ENCODE measurements at places on chromosomes 6 and 20. TPM values are rescaled to one million over a fixed set of nuclear protein-coding genes. Genes with fewer than 3 reads are reported as not detected.
A peak's percentile ranks its signal among the peaks of the same experiment; 100 is the strongest.

SRMS gene
- not detected for total RNA-seq

CD93 gene
- 7.0 TPM for total RNA-seq

POM121L2 gene
- total RNA-seq = not detected

DNA sequence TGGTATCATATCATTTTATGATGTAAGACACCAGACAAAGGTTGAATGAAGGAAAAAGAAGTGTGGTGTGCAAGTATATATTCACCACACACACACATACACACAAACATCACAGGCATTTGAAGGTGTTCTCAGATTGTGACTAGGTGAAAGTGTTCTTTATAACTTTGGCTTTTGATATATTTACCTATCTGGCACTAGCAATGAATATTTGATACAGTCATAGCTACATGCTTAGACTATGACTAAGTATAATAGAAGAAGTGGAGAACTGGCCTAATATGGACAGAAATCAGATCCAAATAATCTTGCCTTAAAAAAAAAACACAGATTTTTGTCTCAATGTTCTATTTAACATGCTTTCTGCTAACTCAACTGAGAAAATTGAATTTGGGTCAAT lies 809.9 kb downstream of the KIF16B start:
- no peak for DNase-seq

- DNase-seq = no peak
These were observed 738.6 kb upstream of the ADGRB3 start for GRCh38 chr6:67896476-67896875.

SLC16A10 gene
- total RNA-seq = 4.6 TPM

DNA sequence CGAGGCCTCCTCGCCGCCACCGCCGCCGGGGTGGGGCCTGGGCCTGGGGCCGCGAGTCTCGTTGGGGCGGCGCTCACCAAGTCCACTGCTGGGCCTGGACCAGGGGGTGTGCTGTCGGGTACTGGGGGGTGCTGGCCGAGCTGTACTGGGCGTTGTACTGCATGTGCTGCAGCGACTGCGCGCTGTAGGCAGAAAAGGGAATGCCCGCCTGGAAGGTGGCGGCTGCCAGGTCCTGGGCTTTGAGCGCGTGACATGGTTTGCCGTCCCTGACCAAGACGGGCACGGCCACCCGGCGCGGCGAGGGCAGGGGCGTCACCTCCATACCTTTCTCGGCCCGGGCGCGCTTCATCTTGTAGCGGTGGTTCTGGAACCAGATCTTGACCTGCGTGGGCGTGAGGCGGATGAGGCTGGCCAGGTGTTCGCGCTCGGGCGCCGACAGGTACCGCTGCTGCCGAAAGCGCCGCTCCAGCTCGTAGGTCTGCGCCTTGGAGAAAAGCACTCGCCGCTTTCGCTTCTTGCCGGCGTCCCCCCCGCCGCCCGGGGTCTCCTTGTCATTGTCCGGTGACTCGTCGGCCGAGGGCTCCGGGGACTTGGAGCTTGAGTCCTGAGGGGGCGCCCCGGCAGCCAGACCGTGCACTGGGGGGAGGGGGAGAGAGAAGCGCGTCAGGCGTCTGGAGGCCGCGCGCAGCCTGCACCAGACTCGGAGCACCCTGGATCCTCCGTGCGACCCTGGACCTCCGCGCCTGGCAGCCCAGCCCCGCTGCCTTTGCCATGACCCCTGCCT lies 1.8 kb downstream of the NKX2-2 start:
- no peak for DNase-seq

SLC25A27 gene
- total RNA-seq = 56.9 TPM

DNA sequence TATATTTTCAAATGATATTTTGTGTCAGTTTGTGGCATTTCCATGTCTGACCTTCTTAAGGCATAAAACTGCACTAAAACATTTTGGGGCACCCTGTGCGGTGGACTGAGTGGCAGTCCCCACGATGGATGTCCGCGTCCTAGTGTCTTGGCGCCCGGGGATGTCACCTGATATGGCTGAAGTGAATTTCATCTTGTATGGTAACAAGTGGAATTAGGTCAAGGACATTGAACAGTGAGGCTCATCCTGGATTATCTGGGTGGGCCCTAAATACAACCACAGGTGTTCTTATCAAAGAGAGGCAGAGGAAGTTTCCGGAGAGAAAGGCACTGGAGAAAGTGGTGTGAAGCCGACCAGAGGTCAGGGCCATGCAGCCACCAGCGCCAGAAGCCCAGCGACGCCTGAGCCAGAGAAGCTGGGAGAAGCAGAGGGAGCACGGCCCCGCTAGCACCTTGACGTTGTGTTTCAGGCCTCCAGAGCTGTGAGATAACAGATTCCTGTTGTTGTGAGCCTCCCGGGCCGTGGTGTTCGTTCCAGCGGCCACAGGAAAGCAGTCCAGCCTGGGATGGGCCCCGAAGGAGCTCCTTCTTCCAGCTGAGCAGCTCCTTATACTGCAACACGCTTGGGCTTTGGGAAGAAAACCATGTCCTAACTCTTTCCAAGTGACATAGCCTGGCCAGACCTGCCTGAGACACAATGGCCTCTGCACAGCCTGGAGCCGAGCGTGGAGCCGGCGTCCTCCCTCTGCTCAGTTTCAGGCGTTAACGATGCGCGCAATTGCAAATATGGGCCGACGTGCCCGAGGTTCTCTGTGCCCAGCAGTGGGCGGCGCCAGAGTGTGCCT lies 22.5 kb downstream of the THBS2 start:
- no peak for DNase-seq

DNA sequence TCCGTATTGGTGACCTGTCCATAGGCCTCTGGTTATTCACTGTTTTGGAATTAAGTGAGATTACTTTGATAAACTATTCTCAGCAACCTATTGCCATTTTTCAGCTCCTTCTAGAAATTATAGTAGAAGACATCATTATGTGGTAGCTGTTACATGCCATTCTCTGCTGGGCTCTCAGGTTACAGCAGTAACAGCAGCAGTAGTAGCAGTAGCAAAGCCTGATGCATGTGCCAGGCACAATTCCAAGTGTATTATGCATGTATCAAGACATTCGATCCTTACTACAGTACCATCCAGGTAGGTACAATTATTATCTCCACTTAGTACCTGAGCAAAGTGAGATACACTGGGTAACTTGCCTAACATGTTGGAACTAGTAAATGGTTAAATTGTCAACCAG lies 74.3 kb downstream of the RPS12 start:
- DNase-seq = no peak

GRCh38 chr6:33633462-33634158 lies 12.5 kb downstream of the ITPR3 start:
- peak; percentile 80 for DNase-seq

DNA sequence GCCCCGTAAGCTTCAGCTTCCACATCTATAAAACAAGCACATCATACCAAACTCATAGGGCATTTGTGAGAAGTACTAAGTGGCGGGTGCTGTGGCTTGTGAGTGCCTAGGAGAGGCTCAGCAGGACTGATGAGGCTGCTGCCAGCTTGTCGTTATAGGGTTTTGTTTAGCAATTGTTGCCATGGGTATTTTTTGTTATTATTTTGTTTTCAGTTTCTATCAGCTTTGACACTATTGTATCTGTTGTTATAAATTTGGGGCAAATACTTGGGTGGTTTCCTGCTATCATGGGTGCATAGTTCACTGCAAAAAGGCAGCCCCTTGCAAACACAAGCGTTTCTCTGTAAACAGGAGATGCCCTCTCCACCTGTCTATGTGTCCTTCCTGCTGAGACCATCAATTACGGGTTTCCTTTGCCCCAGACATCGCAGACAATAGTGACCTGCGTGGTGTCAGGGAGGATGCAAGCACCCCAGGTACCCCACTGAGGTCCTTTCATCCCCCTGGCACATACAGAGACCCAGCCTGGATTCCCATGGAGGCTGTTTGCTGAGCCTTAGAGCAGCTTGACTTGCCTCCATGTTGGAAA lies 3.1 kb upstream of the CCDC167 start:
- no peak for DNase-seq

- DNase-seq = no peak
These were observed 237.6 kb downstream of the QKI start for GRCh38 chr6:163651915-163652668.

- DNase-seq = no peak
These were observed 1.4 kb upstream of the EPM2A start for GRCh38 chr6:145736661-145737144.

DNA sequence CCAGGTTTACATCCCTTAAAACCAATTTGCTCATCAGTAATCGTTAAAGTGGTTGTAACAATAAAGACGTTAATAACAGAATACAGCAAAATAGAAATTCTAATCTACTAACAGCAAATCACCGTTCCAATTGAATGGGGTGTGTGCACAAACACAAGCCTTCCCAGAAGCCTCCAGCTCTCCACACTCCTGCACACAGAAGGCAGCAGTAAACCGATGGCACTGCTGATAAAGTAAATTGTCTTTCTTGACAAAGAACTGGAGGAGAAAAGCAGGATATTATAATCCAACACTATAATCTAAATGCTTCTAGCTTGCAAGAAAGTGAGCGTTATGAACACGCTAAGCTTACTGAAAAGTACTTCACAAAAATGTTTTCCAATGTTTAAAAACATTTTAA lies 7.0 kb downstream of the ZNF217 start:
- DNase-seq = no peak

DNA sequence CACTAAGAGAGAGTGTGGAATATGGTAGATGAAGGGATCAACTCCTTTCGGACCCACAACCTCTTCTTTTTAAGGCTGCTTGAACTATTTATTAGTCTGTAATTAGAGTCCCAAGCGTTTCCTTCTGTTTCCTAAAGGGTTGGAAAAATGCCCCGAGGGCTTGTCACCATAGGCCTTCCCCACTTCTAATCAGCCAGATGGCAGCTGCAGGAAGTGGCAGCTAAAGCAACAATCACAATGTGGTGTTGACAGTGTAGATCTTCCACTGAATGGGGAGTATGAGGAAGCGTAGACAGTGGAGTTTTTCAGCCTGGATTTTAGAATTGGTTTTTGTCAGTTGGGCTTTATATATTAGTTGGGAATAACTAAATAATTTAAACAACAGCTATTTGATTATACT lies 40.6 kb downstream of the SLC35D3 start:
- DNase-seq = no peak

DNA sequence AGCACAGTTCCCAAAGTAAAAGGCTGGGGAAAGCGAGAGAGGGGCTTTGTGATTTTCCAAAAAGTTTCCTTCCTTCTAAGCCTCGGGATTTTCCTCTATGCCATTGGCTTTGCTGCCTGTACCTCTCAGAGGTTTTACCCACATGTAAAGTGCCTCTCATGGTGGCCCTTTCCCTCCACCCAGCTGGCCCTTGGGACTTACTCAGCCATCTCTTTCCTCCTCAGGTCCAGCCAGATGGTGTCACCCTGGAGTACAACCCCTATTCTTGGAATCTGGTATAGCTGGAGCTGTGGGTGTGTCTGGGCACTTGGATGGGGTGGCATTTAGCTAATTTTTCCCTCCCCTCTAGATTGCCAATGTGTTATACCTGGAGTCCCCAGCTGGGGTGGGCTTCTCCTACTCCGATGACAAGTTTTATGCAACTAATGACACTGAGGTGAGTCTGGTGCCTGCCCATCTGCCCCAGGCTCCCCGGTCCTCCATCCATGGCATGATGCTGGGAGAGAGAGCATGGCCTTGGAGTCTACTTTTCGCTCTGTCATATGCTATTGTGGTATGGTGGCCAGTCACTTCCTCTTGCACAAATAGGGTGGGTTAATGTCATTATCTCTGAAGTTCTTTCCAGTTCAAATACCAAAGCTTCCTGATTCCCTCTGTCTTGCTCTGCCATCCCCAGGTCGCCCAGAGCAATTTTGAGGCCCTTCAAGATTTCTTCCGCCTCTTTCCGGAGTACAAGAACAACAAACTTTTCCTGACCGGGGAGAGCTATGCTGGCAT lies 1.1 kb downstream of the CTSA start:
- no peak for DNase-seq

- DNase-seq = no peak
These were observed 26.8 kb downstream of the SERPINB6 start for GRCh38 chr6:2944405-2945152.

- no peak for DNase-seq
These were observed 148.4 kb downstream of the TFAP2A start for GRCh38 chr6:10266462-10266861.

DNA sequence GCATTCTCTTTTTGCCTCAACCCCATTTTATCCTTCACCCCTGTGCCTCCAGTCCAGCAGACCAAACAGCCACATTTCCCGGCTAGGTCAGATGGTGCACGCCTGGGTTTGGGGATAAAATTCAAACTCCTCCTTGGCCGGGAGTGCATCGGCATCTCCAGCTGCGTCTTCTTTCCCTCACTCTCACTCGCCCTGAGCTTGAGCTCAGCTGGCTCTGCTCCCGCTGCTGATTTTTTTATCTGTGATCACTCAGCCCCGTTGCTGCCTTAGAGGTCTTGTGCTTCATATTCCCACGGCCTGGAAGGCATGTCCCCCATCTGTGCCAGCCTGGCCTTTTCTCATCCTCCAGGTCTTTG lies 6.8 kb upstream of the EZR start:
- peak; percentile 32 for DNase-seq

DNA sequence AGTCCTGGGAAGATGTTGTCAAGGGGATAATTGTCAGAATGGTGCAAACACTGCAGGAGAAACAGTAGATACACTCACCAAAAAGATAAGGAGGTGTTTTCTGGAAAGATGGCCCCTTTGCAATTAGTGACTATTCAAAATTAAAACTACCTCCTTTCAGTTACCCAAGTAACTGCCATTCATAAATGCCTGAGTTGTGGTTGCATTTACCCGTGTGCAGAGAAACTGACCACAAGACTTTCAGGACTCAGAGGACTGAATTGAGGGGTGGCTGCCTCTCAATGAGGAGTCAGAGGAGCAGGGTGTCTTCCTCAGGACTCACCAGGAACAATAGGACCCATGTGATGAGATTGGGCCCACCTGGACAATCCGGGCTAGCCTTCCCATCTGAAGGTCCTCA lies 39.0 kb downstream of the GCM1 start:
- DNase-seq = no peak

CYP21A2 gene
- 8.9 TPM for total RNA-seq

DNA sequence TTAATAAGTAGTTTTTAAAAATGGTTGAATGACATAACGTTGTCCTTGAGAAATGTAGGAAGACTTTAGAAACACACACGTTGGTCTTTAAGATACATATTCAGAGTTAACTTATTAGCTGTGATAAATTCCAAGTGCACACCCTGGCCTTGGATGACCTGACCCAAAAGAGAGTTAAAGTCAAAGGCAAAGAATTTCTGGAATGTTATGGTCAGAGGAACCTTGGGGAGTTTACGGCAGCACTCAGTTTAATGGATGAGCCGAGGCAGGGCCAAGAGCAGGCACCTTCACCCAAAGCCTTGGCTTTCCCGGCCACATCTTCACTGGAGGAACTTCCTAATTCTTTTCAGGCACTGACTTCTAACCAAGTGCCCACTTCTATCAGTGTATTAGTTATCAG lies 200.5 kb downstream of the SMOC2 start:
- no peak for DNase-seq

DNA sequence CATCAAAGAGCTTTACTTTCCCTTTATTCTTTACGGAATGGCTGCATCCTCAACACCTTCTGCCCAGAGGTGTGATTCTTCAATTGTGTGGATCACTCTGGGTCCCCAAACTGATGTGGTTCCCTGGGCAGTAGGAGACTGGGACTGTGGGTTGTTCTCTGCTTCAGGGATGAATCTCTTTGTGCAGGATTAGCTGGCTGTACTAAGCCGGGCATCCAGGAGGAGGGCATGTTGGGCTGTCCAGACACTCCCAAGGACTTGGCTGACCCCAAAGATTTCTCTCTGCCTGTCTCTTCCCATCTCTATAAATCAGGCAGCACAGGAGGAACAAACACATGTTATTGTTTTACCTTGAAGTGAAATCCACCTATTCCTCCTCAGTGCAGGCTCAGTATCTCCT lies 15.3 kb downstream of the FARS2 start:
- no peak for DNase-seq

- no peak for DNase-seq
These were observed 90.1 kb upstream of the AFDN start for GRCh38 chr6:167736486-167737204.

HLA-DMA gene
- 13.5 TPM for total RNA-seq
